EL (cell line): ENCODE measurements at places on chromosomes 5 and 9.

- peak; percentile 21 for DNase-seq
These were observed 26.3 kb downstream of the SPZ1 start for GRCh38 chr5:80346055-80346454.

- no peak for DNase-seq
These were observed 125.9 kb upstream of the TNFAIP8 start for GRCh38 chr5:119229950-119230349.

DNA sequence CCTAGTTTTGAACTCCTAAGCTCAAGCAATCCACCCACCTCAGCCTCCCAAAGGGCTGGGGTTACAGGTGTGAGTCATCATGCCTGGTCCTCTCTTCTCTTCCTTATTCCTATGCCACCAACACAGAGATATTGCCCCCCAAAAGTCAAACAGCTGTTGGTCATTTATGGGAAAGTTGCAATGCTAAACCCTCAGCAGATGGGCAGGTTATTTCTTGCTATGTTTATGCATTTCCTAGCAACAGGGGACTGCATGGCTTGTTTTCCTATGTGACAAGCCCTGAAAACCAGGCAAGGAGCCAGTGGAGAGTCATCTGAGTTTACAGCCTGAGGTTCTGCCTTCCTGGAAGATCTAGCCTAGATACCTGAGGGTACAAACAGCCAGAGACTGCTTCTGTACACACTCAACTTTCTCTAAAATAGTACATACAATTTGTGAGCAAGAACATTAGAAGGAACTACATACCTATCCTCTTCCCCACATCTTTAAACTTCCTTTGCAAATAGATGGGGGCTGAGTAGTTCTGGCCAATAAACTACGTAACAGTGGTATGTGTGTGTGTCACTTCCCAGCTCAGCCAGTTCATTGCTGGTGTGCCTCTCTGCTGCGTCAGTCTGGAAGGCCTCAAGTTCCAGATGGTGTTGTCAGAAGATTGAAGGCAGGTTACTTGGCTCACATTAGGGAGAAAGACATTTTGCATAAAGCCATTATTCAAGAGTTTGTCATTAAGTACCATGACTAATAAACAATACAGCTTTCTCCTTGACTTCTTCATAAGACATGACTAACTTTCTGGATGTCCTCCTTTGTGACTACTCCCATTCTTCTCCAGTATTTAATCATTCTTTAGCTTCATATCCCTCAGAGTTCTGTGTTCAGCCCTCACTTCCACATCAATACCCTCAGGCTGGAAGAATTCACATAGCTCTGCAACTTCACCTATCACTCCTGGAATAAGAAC, 65.3 kb downstream of the CSNK1A1 start:
- DNase-seq: peak; percentile 99

- no peak for DNase-seq
These were observed 4.6 kb downstream of the SIT1 start for GRCh38 chr9:35646153-35646532.

DNA sequence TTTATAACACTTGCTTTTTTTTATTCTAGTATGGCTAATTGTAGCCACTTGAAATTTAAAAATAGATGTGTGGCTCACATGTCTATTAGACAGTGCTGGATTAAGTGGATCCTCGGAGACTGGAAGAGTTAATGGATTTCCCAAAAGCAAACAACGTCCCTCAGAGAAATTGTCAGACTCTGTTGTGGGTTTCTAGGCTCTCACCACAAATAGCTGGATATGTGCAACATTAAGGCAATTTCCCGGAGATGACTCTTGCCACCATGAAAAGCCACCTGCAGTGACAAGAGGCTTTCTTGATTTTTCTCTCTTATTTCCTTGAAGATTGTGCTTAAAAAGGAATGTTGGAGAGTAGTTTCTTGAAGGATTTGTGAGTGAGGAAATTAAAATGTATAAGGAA, 43.2 kb downstream of the TMEM167A start:
- DNase-seq: no peak

DNA sequence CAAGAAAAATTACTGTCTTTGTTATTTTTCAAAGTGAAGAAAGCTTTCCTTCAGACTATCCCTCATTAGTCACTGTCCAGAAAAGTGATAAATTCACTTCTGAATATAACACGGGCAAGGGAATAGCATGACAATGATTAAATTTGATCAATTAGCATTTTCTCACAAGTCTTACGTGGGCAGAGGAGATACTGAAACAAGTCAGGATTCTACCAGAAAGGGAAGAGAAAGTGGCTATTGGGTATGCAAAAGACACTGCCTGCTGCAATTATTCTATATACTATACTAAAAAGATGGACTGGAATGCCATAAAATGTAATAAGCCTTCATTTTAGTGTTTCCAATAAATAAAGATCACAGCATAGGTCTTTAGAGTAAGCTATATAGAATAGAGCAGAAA, 7.4 kb downstream of the COX7C start:
- no peak for DNase-seq

GRCh38 chr5:10701567-10702039, 59.4 kb downstream of the DAP start:
- peak; percentile 74 for DNase-seq

DNA sequence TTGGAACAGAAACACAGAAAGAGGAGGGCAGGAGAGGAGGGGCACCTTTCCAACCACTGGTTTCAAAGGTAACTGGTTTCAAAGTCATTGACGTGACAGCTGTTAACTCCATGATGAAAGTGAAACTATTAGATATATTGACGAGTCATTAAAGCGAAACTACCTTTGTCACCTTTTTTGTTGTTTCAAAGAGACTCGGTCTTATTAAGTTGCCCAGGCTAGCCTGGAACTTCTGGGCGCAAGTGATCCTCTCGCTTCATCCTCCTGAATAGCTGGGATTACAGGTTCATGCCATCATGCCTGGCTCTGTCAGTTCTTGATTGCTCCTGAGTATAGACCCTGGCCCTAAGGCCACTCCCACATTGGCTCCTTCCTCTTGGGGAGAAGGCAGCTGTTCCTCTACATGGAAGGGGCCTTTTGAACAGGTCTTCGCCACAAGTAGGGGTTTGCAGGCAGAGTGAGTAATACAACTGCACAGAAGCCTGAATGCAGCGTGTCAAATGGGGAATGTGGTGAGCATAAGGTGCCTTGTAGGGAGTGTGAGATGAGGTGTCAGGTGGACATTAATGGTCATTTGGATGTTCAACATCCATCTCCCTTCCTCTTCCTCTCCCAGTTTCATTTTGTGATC, 3.4 kb upstream of the F12 start:
- no peak for DNase-seq

- no peak for DNase-seq
These were observed 97.2 kb upstream of the DNAH5 start for GRCh38 chr5:14041528-14042192.

- DNase-seq: peak; percentile 74
These were observed 315.6 kb downstream of the PRR16 start for GRCh38 chr5:120779674-120780073.

- peak; percentile 38 for DNase-seq
These were observed 83.7 kb downstream of the ADAMTS2 start for GRCh38 chr5:179261301-179262125.

DNA sequence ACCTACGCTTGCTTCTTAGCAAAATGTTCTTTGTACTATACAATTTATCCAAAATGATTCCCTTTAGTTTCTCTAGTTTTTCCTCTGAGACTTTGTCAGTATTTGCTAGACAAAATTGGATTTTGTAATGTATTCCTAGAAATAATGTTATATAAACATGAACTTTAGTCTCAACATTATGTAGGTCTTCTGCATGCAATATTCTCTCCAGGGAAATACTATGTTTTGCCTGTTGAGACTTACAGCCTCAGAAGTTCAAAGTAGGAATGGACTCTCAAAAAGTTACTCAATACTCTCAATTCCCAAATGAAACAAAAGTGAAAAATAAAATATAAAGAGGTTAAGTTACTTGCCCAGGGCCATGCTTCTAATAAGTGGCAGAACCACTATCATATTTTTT, 24.8 kb upstream of the SMC2 start:
- no peak for DNase-seq

- peak; percentile 25 for DNase-seq
These were observed 136.2 kb upstream of the TRIM32 start for GRCh38 chr9:116550696-116551436.

- peak; percentile 6 for DNase-seq
These were observed 147.9 kb downstream of the PLPPR1 start for GRCh38 chr9:101176384-101176783.

DNA sequence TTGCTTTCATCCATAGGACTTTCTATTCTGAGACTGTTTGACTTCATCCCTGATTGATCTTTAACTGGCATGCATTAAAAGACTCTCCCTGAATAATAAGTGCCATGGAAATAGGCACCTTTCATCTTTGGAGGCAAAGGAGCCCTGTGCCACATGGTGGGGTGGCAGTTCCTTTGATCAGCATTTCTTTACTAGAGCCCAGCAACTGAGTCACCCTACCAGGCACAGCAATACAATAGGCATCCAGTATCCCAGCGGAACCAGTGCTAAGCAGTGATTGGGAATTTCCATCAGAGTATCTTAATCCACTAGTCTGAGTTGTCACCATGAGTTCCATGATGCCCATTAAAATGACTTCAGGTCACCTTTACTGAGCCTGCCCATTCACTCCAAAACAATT, 476.1 kb upstream of the MPDZ start:
- no peak for DNase-seq

- DNase-seq: no peak
These were observed 168.1 kb downstream of the PAX5 start for GRCh38 chr9:36865731-36866635.

DNA sequence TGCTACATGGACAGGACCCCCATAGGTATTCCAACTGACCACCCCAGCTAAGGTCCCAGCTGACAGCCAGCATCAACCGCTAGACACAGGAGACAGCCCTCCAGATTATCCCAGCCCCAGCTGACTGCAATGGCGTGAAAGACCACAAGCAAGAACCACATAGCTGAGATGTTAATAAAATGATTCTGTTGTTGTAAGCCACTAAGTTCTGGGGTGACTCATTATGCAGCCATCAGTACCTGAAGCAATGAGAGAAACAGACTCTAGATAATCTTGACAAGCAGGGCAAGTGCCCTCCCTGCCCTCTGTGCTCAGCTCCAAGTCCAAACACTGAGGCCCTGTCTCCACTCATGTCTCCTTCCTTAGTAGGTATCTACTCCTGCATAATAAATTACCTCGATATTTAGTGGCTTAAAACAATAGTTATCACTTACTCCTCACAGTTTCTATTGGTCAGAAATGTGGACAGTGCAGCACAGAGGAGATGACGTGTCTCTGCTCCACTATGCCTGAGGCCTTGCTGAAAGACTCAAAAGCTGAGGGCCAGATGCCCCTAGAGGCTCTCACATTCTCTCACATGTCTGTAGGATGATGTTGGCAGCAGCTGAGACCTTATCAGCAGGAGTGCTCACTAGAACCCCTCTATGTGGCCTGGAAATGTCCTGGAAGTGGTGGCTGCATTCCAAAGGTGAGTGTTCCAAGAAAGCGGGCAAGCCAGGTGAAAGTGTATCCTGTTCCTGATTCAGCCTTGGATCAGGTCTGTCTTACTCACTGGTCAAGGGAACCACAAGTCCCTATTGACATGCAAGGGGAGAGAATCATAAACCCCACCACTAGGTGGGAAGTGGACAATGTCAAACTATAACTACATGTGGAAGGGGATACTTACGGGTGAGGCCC, 2.5 kb downstream of the MGAT1 start:
- DNase-seq: peak; percentile 94
